ENCODE measurements at places on chromosomes 13 and 19. TPM values are rescaled to one million over a fixed set of nuclear protein-coding genes. Genes with fewer than 3 reads are reported as not detected.

GRCh38 chr13:70729369-70729768 lies 621.1 kb upstream of the KLHL1 start:
- H3K4me3 ChIP-seq, result no peak overlapping the region
- H3K4me1 ChIP-seq, result no peaks in the 10 kb centered on the region
- H3K27me3 ChIP-seq, result no peaks in the 10 kb centered on the region
- no peak overlapping the region for H3K27ac ChIP-seq
- no peak for DNase-seq

- H3K27ac ChIP-seq, result peak overlapping the region; percentile 89
- peak overlapping the region; percentile 22 for H3K4me3 ChIP-seq
- no peaks in the 10 kb centered on the region for H3K27me3 ChIP-seq
- peaks cover 13% of the 10 kb centered on the region for H3K36me3 ChIP-seq
Observed at GRCh38 chr19:1102407-1103131, 1.2 kb upstream of the GPX4 start.

DOCK9 gene
- total RNA-seq, result 132 TPM

ZNF441 gene
- total RNA-seq, result 8.2 TPM

DNA sequence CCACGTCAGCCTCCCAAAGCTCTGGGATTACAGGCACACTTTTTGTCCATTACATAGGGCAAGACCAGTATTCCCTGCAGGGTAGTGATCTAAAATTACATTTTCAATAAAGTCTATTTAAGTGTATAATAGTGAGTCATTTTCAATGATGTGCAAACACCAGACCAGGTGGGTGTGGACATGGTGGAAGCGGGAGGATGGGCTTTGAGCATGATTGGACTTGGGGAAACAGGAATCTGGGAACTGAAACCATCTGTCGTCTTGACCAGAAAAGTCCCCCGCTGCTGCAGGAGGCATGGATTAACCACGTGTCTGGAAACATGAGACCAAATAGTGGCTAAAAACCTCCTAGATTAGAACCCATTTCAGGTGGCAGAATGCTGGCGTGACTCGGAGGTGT lies 4.9 kb downstream of the FXYD3 start:
- no peaks in the 10 kb centered on the region for H3K36me3 ChIP-seq
- DNase-seq, result no peak
- peaks cover 14% of the 10 kb centered on the region for H3K4me1 ChIP-seq
- peaks cover 5% of the 10 kb centered on the region for H3K27me3 ChIP-seq
- no peak overlapping the region for H3K4me3 ChIP-seq
- H3K27ac ChIP-seq, result no peak overlapping the region

DNA sequence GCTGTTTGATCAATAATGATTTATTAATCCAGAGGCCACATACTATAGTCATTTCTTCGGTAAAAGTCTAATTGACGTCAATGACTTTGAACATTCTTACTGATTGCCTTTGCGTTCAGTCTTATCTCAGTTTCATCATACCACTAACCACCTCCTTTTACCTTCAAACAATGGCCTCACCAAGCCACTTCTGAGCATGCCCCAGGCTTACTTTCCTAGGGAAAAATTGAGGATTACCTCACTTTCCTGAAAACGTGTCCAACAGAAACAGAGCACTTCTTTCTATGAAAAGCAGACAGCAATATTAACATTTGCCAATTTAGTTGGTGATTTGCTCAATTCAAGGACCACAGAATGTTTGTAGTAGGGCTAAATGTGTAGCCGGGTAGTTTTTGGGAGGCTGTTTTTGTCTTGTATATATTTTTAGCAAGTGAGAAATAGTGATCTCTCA lies 157.6 kb downstream of the KLF5 start:
- DNase-seq, result no peak
- H3K27me3 ChIP-seq, result no peaks in the 10 kb centered on the region
- no peak overlapping the region for H3K4me3 ChIP-seq
- H3K36me3 ChIP-seq, result no peaks in the 10 kb centered on the region
- H3K4me1 ChIP-seq, result peaks cover 6% of the 10 kb centered on the region
- H3K27ac ChIP-seq, result no peak overlapping the region

DNA sequence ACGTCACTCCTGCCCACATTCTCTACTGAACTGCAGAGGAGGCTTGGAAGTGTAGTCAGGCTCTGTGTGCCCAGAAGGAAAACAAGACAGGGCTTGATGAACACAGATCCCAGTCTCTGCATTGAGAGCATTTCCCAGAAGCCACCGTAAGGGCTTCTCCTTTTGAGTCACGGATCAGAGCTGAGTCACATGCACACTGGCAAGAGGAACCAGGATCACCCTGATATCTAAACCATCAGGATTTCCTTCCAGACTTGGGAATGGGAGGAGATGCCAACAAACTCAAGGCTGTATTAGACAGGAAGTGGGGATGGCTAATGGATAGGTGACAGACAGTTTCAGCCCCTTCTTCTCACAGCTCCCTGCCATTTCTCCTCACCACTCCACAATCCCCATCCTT lies 17.7 kb upstream of the FBXO17 start:
- H3K27me3 ChIP-seq, result peaks cover 5% of the 10 kb centered on the region
- H3K27ac ChIP-seq, result no peak overlapping the region
- DNase-seq, result no peak
- no peaks in the 10 kb centered on the region for H3K4me1 ChIP-seq
- no peaks in the 10 kb centered on the region for H3K36me3 ChIP-seq

ZNF324 gene
- 9.0 TPM for total RNA-seq

- no peaks in the 10 kb centered on the region for H3K27me3 ChIP-seq
- no peaks in the 10 kb centered on the region for H3K36me3 ChIP-seq
Observed at GRCh38 chr13:93670866-93671265, 444.3 kb downstream of the GPC6 start.

CD37 gene
- total RNA-seq, result 268 TPM

DNA sequence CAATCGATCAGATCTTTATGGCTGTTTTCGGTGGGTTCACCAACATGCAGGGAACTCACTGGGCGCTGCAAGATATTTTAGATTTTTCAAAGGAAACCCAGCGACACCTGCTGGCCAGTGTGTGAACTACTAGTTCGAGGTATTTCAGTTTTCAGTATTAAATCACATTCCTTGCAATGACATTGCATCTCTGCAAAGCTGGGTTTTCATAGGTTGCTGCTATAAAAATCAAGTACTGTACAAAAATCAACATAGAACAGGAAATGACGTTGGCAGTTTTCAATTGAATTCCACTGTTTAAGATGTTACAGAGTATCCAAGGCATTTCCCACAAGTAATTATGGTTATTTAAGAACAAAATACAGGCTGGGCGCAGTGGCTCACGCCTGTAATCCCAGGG lies 17.6 kb downstream of the LIG1 start:
- H3K27me3 ChIP-seq, result no peaks in the 10 kb centered on the region
- peak overlapping the region; percentile 31 for H3K27ac ChIP-seq
- peaks cover 31% of the 10 kb centered on the region for H3K36me3 ChIP-seq
- peaks cover 5% of the 10 kb centered on the region for H3K4me1 ChIP-seq
- H3K4me3 ChIP-seq, result no peak overlapping the region

All from activated CD4-positive, alpha-beta T cell treated with anti-CD3 and anti-CD28 coated beads, Interleukin-2, amount 10 ng/mL, durations not matched to agents 7 days and 5 days (primary cell).